ENCODE measurements at places on chromosomes 11 and 22.
A peak's percentile ranks its signal among the peaks of the same experiment; 100 is the strongest.

GRCh38 chr11:75265851-75266531, 25.4 kb downstream of the TPBGL start:
- no peak for DNase-seq

DNA sequence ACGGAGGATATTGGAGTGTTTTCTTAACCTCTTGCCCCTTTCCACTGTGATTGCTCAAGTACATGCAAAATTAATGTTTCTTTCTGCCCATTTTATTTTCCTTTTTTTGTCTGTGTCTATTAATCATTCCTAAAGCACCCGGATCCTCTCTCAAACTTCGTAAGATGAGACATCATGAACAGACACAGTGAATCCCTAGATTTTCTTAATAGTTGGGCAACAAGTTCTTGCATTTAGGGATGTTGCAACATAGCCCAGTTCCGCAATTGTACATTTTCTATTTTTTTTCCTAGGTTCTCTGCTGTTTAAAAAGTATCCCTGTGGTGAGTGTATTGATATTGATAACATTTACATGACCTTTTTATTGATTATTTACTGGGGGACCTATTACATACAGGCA, 2.9 kb downstream of the FAM111A start:
- no peak for DNase-seq

DNA sequence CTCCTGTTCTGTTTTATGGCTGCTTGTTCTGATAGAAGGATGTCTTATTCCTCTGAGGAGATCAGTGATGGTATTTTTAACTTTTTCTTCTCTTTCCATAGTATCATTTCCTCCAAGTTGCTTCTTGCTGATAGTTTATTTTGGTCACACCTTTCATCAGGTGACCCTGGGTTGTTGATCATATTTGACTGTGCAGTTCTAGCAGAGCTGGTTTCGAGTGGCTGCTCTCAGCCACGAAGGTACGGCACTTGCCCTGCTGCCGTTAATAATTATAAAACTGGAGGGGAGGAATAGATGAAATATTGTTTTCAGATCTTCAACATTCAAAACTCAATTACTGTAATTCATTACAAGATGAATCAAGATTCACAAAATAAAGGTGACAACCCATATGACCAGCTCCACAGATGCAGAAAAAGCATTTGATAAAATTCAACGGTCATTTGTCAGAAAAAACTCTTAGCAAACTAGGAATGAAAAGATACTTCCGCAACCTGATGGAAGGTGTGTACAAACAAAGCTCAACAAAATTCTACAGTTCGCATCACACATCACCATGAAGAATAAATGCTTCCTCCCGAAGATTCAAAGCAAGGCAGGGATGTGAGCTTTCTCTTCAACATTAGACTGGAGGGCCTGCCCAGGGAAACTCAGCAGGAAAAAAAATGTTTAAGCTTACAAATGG, 59.2 kb upstream of the RTL6 start:
- DNase-seq, result no peak

- peak; percentile 18 for DNase-seq
Observed at GRCh38 chr22:25970999-25971811, 198.1 kb upstream of the SEZ6L start.

DNA sequence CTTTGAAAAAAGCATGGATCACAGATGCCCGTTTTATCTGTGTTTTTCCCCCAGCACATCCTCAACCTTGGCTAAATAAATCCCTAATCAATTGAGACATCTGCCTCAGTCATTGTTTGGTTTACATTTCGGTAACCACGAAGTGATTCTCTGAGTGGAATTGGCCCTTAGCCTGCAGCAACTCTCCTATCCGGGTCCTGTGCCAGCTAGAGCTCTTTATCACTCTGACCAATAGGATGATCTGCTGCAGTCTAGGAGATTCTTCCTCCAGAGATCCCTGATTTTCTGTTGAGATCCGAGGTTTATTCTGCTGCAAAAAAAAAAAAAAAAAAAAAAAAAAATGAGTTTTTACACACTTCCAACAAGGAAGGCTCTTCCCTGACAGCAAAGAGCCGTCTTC, 137.3 kb downstream of the KCNA4 start:
- DNase-seq, result no peak

DNA sequence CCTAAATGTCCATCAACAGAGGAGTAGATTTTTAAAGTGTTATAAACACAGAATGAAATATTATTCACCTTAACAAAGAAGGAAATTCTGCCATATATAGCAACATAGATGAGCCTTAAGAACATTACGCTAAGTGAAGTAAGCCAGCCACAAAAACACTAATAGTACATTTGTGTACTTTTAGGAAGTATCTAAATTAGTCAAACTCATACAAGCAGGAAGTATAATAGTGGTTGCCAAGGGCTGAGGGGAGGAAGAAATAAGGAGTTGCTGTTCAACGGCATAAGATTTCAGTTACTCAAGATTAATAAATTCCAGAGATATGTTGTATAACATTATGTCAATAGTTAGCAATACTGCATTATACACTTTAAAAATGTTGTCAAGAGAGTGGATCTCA, 181.7 kb upstream of the ZC3H12C start:
- no peak for DNase-seq

GRCh38 chr11:20068691-20069090, 91.6 kb downstream of the DBX1 start:
- DNase-seq, result no peak

Data from mesendoderm (in vitro differentiated cells).